NCI-H1417 treated with DMSO at 0.1 percent for 48 hours (cell line): ENCODE measurements at places on chromosomes 6 and 20.

DNA sequence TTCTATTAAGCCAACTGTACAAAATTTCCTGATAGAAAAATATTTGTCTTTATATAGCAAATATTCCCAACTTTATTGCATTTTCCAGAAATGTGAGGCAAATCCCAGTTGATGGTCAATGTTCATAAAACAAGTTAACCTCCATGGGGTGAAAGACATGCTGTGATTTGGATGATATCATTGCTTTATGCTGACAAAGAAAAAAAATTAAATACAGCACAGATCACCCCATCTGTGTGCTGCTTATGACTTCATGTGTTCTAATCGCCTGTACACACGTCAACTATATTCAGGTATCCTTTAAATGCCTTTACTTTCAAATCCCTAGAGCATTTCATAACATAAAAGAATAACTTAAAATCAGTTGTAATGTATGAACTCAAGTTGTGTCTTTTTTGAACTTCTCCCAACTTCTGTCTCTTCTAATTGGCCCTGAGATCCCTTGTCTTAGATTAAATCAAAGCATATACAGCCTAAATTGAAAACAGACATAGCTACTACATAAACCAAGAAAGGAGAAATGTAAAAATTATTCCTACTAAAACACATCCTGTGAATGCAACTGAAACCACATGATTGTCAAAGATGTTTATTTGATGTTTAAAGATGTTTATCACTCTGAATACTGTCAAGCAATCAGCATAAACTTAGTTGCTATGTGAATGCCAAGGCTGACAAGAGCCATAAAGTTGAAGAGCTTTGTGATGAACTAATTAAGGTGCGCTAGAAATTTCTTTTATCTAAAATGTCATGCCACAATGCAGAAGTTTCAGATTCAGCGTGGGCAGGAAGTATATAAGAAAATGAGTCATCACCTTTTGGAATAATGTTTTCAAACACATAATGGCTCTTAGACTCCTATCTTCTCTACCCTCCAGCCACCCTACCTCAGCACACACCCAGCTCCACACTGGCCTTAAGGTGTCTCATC lies 68.7 kb downstream of the FILIP1 start:
- no peak for DNase-seq

GRCh38 chr20:50041246-50041873 lies 58.6 kb downstream of the SNAI1 start:
- DNase-seq, result no peak

DNA sequence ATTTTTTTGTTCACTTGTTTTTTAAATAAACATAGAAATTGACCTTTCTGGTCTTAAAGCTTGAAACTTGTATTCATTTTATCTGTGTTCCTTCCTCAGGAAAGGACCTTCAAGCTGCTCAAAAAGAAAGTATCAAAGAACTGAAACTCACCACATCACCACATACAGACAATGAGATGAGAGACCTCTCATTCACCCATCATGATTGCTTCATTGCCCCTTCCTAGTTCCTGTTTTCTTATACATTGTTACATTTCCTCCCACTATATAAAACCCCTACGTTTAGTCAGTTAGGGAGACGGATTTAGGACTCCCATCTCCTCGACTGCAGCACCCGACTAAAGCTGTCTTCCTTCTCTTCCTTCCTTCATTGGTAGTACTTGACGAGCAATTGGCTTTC lies 180.5 kb upstream of the OPRM1 start:
- no peak for DNase-seq

DNA sequence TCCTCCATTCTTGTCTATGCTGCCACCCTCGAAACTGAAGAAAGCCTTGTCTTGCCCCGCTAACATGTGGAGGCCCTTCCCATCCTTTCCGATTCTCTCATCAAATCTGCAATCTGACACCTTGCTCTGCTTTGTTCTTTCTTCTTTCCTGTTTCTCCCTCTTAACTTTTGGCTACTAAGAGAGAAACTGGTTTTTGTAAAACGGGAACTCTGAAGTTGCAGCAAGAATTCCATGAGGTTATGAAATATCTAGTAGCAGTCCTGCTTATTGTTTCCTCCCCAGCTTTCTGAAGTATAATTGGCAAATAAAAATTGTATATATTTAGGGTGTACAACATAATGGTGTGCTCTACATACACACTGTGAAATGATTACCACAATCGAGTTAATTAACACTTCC lies 80.2 kb downstream of the MAP7 start:
- no peak for DNase-seq
